Osteoblast (primary cell): ENCODE measurements at places on chromosomes 16 and 17.

GRCh38 chr17:8736796-8737195 lies 7.8 kb downstream of the CCDC42 start:
- no peak for DNase-seq

DNA sequence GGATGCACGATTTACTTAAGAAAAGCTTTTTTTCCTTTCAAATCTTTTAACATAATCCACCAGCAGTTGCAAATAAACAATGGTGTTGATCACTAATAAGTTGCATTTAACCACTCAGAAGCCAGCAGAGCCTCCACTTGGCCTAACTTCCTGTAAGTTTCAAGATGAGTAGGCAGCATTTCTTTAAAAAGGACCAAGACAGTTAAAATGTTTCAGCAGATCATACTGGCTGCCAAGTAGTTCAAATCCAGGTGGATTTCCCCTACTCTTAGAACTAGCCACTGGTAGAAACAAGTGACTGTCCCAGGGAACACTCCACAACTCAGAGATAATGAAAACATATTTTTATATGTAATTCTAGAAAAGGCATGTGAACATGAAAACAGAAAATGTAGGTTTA lies 17.0 kb upstream of the RFFL start:
- no peak for DNase-seq

DNA sequence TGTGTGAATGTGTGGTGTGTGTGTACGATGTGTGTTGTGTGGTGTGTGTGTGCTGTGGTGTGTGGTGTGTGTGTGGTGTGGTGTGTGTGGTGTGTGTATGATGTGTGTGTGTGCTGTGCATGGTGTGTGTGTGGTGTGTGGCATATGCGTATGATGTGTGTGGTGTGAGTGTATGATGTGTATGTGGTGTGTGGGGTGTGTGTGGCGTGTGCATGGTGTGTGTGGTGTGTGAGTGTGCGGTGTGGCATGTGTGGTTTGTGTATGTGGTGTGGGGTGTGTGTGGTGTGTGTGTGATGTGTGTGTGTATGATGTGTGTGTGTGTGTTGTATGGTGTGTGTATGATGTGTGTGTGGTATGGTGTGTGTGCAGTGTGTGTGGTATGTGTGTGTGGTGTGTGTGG lies 50.5 kb upstream of the MPHOSPH6 start:
- no peak for DNase-seq

DNA sequence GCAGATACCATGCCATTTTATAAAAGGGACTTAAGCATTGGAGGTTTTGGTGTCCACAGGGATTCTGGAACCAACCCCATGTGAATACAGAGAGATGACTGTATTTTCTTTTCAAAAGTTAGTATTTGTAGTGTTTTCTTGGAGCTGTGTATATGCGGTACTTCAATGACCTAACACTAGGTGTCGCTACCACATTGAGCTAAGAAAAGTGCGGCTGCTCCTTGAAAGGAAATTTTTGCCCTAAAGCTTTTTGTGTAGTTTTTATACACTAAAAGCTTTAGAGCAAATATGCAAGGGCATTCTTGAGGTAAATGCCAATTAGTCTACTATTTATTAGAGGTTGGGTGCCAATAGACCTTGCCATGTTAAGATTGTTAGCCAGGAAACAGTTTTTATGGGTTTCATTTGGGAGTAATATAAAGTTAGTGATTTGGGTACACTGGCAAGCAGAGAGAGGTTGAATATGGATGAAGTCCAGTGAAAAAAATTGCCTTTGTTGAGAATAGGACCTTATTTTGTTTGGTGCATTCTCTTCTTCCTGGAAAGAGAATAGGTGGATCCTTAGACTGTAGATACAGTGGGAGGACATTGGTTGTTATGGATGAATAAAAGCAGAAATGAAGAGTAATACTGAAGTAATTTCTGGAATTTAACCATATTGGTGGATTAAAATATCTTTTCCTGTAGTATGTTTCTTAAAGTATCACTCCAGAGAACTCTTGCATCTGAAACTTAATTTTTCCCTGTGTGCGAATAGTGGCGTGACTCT lies 43.3 kb downstream of the BCAS3 start:
- peak; percentile 85 for DNase-seq

- no peak for DNase-seq
Observed at GRCh38 chr16:21622545-21622944, 23.2 kb downstream of the METTL9 start.

GRCh38 chr17:1413281-1413791 lies 13.3 kb upstream of the YWHAE start:
- peak; percentile 95 for DNase-seq

- peak; percentile 62 for DNase-seq
Observed at GRCh38 chr17:74455821-74456220, 10.6 kb upstream of the CD300A start.

GRCh38 chr17:8894673-8895578 lies 27.5 kb upstream of the PIK3R6 start:
- DNase-seq = peak; percentile 98

- no peak for DNase-seq
Observed at GRCh38 chr16:5793556-5793955, 696.0 kb upstream of the EEF2KMT start.

- DNase-seq = peak; percentile 86
Observed at GRCh38 chr17:2721603-2722002, 10.0 kb upstream of the CLUH start.

GRCh38 chr16:81061307-81061640 lies 15.8 kb downstream of the C16orf46 start:
- no peak for DNase-seq

GRCh38 chr17:28726226-28726626 lies at the start of gene TLCD1:
Gene TLCD1 (minus strand): TSS chr17:28726233. CDS start chr17:28726097, 136 bp downstream.
- no peak for DNase-seq

DNA sequence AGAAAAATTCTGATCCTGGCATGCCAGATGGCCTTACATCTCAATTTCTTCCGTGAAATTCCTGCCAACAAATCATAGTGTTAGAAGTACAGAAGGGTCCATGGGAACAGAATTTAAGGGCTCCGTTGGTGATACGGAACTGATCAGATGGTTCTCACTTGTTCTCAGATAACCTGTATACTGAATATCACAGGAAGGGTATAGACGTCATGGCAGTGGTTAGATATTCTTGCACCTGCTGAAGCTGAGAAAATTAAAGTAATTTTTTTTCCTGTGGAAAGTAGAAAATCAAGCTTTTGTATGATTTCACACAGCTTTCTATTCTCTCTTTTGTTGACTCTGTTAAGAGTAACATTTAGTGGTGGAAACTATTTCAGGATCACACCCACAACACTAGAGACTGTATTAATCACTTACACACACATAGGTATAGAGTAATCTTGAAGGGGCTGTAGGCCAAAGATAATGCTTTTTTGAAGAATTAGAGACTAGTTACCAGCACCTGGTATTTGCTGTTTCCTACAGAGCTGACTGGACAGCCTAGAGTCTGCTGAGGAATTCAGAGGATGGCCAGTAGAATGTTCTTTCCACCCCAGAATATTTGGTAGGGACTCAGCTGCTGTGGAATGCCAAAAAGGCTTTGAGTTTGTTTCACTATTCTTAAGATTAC lies 7.5 kb downstream of the TENT4B start:
- peak; percentile 79 for DNase-seq

- DNase-seq = no peak
Observed at GRCh38 chr16:63311313-63311712, 1275.1 kb upstream of the CDH8 start.

- DNase-seq = no peak
Observed at GRCh38 chr16:88523309-88524161, 46.7 kb upstream of the ZC3H18 start.

GRCh38 chr17:34361478-34362061 lies 1.5 kb downstream of the CCL1 start:
- DNase-seq = peak; percentile 88

GRCh38 chr17:1040216-1040600 lies 43.3 kb downstream of the TIMM22 start:
- no peak for DNase-seq

GRCh38 chr16:87240211-87241136 lies 76.7 kb downstream of the C16orf95 start:
- DNase-seq = peak; percentile 78

DNA sequence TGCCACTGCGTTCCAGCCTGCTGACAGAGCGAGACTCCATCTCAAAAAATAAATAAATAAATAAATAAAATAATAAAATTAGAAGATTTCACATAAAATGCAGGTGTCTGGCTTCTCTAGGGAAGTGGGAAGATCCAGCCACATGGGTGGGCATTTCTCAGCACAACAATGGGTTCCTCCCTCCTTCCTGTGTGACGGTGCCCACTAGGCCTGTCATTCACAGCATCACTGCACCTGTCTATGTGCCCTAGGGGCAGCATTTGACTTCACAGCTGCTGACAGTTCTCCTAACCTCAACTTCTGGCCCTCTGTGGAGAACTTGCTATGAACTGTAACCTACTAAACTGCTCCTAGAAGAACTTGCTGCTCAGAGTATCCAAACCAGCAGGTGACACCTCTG lies 3.0 kb downstream of the ABHD15 start:
- DNase-seq = no peak

DNA sequence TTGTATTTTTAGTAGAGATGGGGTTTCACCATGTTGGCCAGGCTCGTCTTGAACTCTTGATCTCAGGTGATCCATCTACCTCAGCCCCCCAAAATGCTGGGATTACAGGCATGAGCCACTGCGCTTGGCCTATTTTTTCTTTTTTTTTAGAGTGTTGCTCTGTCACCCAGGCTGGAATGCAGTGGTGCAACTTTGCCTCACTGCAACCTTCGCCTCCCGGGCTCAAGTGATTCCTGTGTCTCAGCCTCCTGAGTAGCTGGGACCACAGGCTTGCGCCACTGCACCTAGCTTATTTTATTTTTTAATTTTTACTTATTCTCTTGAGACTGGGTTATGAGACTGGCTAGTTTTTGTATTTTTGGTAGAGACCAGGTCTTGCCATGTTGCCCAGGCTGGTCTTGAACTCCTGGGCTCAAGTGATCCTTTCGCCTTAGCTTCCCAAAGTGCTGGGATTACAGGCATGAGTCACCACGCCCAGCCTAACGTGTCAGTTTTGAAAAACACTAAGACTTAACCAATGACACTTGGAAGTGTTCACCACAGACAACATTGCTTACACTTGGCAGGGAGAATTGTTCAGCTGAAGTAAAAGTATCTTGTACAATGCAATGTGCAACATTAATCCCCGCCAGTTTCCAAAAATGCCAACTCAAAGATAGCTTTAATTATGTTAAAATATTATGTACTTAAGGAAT lies 26.9 kb downstream of the ATAD5 start:
- DNase-seq = peak; percentile 37

GRCh38 chr17:57902117-57902799 lies 52.4 kb upstream of the MRPS23 start:
- DNase-seq = no peak
